Activated T-cell treated with anti-CD3 and anti-CD28 coated beads, Interleukin-2, amount 50 U/mL, for 1 hour (primary cell): ENCODE measurements at places on chromosomes 5 and 9.

GRCh38 chr9:69572611-69573010 is 99.6 kb downstream of the APBA1 start:
- no peak for DNase-seq

DNA sequence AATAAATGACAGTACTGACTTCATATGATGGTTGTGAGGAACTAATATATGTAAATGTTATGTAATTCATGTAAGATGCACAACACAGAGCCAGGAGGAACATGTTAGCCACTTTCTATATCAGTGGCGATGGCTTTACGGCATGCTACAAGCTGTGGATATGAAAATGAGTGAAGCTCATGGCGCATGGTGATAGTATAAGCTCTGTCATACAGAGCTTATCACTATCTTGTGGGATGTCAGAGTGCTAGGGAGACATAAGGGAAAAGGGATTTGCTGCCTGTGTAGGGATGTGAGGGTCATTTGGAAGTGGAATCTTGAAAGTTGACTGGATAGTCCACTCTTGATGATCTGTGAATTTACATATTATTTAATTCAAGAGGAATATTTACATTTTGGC is 13.6 kb downstream of the CPEB4 start:
- DNase-seq = no peak

GRCh38 chr5:72066705-72067107 is 40.6 kb upstream of the MAP1B start:
- DNase-seq = no peak

GRCh38 chr5:141121563-141121962 is at the start of gene PCDHB4:
Gene PCDHB4, plus strand, starts transcription at chr5:141121818. Its CDS starts 181 bp downstream, at chr5:141121999.
- no peak for DNase-seq

DNA sequence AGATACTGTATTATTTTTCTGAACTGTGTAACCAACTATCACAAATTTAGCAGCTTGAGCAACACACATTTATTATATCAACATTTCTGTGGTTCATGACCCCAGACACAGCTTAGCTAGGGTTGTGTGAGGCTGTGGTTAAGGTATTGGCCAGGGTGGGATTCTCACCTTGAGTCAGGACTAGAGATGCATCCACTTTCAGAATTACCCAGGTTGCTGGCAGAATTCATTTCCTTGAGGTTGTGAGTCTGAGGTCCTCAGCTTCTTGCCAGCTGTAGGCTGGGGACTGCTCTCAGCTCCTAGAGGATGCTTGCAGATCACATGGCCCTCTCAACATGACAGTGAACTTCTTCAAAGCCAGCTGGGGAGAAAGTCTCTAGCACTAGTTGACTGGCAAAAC is 122.5 kb upstream of the RASGRF2 start:
- DNase-seq = no peak

DNA sequence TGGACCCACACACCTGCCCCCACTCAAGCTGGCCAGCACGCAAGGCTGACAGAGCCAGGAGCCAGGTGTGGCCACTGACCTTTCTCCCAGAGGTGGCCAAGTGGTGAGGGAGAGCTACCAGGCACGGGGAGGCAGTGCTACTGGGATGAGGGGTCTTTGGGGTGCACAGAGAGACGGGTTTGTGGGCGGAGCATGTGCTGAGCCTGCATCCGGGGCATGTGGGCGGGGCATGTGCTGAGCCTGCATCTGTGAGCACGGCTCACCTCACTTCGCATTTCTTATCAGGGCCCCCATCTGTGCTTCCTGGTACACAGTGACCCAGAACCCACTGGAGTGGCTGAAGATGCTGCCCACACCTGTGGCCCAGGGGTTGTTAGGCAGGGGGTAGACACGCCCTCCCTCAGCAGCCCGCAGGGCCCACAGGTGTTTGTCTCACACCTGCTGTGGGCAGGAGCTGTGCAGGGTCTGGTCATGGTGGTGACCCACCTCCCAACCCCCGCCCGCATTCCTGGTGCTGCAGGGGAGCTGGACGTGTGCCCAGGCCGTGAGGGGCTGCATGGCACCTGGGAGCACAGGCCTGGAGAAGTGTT is 21.5 kb downstream of the CCDC187 start:
- no peak for DNase-seq

DNA sequence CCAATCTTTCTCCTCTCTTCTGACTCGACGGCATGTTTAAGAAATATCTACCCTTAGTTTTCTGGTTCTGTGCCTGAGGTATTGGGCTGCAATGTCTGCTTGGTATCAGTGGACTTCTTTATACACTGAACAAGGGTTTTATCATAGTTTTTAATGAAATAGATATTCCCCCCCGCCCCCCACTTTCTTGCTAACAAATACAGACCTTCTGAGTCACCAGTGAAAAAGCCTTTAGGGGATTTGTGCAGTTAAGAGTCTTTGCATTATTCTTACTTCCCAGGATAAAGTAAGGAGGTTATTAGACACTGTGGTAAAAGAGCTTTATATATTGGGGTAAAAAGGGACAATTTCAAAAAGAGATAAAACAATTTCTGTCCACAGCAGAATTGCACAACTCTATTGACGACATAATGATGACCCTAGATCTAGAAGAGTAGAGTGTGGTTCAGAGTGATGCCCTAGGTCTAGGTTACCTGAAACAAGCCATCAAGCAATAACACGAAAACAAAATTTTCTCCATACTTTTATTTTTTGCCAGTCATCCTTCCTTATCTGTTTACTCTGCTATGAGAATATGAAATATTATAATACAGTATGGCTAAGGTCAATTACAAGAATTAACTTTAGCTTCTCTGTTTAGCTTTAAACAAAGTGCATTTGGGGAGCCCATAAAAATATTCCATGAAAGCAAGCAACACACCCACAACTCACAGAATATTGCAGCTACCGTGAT is 110.7 kb downstream of the PLK2 start:
- DNase-seq = no peak

- DNase-seq = no peak
Measured at GRCh38 chr5:59666440-59667068, 227.0 kb downstream of the PDE4D start.

GRCh38 chr9:93119953-93120845 is 13.9 kb downstream of the NINJ1 start:
- peak; percentile 40 for DNase-seq

- no peak for DNase-seq
Measured at GRCh38 chr9:113875459-113876150, 504 bp upstream of the ZNF618 start.

- DNase-seq = no peak
Measured at GRCh38 chr9:15155826-15156225, 151.2 kb downstream of the TTC39B start.

GRCh38 chr5:52789851-52790250 is 2.1 kb downstream of the ITGA1 start:
- DNase-seq = no peak

- no peak for DNase-seq
Measured at GRCh38 chr5:148333262-148333849, 2.0 kb upstream of the SPINK9 start.

DNA sequence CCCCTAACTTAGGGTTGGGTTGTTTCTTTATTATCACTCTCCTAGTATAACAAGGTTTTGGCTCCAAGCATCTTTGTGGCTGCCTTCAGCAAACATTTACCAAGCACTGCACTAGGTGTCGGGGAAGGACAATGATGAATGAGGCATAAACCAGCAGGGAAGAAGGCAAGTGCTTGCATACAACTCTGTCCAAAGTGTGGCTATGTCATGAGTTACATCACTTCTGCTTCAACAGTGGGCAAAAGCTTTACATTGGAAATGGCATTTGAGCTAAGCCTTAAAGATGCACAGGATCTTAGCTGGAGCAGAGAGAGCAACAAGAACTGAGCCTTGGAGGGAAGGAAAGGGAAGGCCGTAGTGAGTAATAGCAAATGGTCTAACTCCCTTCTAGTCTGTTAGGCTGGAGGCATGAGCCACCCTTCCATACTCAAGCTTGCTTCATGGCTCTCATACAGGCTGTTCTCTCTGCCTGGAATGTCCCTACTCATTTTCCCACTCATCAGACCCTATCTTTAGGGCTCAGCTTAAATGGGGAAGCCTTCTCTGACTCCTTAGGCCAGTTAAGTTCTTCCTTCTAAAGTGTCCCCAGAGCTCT is 121.8 kb downstream of the SEMA6A start:
- no peak for DNase-seq

DNA sequence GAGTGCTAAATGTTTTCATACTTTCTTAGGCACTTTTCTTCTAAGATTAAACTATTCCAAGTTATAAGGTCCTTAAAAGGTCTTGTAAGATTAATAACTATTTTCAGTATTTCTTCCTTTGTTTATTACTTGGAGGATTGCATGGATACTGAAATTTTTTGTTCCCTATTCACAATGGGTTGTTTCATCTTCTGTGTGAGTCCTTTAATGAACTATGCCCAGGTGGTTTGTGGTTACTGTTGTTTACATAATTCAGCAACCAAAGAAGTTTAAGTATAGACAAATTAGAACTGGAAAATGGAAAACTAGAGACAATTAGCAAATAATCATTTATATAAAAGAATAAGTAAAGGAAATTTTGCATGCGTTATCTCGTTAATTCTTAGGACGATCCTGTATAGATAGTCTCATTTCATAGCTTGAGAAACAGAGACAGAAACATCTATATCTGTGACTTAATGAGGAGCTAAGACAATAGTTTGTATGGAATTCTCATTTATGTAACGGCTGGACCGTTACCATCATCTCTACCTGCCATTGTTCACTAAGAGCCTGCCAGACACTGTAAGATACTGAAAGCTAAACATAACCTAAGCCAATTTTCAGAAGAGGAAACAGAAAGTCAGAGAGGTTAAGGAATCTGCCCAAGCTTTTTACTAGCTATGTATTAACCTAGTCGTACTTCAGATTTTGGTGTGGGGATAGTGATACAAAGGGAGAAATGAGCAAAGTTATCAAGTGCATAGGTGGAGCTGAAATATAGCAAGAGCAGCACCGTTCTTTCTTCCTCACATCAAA is 148.2 kb downstream of the PAM start:
- DNase-seq = no peak
